ENCODE measurements at places on chromosomes 6 and 20.
A peak's percentile ranks its signal among the peaks of the same experiment; 100 is the strongest.

DNA sequence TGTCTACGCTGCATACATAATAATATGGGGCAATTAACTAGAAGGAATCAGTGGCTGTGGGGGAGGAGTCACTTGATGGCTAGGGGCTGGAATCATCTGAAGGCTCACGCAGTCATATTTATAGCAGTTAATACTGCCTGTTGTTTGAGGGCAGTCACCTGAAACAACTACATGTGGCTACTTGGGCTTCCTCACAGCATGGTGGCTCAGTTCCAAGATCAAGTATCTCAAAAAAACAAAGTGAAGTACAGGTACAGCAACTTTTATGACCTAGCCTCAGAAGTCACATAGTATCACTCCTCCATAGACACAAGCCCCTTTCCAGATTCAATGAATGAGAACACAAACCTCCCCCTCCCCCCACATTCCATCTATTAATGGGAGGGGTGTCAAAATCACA, 63.7 kb downstream of the STX11 start:
- DNase-seq: no peak

DNA sequence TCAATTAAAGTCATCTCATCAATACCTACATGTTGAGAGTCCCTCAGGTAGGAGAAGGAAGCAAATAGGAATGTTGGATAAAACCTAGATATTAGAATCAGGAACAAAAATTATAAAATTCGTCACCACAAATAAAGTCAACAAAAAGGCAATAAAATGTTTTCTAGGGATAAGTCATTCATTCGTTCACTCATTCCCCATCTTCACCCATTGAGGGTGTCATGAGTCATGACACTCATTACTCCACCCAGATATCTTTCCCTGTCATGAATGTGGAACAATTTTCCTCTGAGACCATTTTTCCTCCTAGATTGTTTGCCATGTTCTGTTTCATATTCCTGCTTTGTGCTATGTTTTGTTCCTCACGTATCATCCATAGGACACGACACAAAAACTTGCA, 50.9 kb upstream of the OLIG3 start:
- DNase-seq: no peak

DNA sequence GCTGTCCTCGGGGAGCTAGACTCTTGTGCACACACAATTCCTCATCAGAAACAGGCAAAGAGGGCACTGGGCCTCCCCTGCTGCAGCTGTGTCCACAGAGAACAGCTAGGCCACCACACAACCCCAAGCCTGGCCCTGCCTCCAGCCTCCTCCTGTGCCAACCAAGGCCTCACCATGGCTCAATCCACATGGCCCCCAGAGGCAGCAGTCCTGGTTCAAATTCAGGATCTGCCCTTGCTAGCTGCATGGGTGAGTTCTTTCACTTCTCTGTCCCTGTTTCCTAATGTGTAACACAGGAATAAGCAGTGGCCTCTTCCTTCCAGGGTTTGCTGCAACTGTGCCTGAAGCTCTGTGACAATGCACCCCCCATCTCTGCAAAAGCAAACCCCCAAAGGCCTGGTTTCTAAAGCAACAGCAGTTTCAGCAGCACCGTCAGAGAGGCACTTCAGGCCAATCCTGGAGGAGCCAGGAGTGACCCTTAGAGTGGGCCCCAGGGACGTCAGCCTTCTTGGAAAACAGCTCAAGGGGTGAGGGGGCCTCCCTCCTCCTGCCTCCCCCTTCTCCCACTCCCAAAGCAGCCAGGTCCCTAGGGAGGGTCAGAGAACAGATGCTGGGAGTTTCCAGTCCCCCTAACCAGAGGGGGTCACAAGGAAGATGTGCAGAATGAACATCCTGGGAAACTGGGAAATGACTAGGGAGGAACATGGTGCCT, 2.2 kb downstream of the ADISSP start:
- no peak for DNase-seq

- peak; percentile 27 for DNase-seq
Measured at GRCh38 chr20:5996765-5997164, 46.3 kb downstream of the MCM8 start.

- no peak for DNase-seq
Measured at GRCh38 chr6:40916845-40917244, 122.2 kb downstream of the UNC5CL start.

- DNase-seq: no peak
Measured at GRCh38 chr6:42030585-42031506, 19.5 kb upstream of the TAF8 start.

DNA sequence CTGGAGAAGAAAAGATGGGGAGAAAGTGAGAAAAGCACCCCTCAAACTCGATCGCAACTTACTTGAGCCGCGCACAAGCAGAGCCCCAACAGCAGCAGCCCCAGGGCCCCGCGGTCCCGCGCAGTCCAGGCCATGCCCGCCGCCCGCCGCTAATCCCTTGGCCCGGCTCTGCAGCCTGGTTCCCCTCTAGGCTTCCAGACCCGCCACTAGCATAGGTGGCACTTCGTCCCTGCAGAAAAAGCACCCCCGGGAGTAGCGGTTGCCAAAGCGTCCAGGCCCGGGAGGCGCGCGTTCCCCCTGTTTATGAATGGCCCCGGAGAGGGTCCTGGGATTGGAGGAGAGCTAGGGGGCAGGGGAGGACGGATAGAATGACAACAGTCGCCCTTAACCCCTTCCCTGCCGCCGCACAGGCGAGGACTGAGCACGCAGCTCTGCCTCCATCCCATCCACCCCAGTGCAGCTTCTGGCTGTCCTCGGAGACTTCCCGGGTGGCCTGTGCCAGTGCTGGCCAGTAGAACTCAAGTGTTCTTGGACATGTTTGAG, 19.9 kb downstream of the COL9A1 start:
- DNase-seq: no peak

GRCh38 chr20:52683761-52684160, 288.4 kb upstream of the TSHZ2 start:
- no peak for DNase-seq

DNA sequence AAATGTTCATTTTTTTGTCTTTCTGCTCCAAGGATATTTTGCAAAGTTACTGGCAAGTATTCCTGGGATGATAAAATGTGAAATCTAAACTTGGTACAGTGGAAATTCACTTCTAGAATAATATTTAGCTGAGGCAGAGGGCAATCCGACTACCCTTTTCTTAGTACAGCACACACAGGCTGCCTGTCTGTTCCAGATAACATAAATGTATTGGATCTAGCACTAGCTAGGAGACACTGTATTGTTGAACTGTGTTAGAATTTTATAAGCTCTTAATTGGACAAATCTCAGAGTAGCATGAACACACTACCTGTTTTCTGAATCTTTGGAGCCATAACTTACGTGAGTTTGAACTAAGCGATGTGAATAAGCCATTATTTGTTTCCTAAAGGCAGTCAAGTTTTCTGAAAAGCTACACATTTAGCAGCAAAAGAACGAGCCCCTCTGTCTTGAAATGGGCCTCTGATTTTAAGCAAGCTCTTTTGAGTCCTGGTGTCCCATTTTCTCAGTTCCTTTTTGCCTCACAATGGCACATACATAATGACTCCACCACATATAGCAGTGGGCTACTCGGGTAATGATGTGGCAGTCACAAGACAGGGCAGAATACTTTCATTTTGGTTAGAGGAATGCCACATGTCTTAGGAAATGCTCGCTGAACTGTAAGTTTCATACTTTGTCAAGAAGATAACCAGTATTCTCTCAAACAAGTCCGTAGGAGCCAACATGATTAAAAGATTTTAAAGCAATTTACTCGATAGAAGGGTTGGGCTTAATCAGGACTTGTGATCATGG, 116.5 kb upstream of the ESR1 start:
- no peak for DNase-seq

DNA sequence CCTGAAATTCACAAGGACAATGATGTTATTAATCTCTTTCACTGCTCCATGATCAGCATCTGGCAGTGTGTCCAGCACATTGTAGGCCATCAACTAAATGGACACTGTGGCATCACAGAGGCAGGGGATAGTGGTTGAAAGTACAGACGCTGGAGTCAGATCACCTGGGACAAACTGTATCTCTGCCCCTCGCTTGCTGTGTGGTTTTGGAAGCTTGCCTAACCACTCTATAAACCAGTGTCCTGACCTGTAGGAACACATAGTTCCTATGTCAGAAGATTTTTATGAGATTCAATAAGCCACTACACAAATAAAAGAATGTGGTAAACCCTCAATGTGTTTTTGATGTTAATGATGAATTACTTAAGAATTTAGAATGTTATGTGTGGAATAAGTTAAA, 219.3 kb upstream of the RNF217 start:
- DNase-seq: no peak

DNA sequence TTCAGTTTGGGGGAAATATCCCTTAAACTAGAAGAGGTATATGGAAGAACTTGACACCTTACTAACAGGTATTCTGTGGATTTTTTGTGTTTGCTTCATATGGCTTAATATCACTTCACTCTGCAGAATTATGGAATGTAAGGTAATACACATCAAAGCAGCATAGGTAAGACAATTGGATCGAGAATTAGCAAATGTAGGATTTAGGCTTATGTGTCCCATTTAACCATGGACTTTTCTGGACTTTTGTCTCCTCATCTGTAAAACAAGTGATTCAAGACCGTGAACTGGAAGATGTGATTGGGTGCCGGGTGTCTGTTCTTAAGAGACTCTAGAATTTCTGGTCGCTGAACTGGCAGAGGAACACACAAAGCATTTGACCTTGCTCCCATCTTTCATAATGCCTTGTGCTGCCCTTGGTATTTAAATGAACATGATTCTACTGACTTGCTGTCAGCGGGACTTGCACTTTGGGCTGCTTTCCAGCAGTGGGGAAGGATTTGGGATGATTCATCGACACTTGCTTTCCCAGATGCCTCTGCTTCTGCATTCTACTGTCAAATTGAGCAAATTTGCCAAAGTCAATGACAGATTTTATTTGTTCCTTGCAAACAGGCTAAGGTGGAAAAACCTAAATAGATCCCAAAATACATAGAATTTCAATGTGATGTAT, 199.8 kb downstream of the PLCB1 start:
- no peak for DNase-seq

GRCh38 chr6:108851756-108852155, 3.5 kb downstream of the ARMC2 start:
- no peak for DNase-seq

DNA sequence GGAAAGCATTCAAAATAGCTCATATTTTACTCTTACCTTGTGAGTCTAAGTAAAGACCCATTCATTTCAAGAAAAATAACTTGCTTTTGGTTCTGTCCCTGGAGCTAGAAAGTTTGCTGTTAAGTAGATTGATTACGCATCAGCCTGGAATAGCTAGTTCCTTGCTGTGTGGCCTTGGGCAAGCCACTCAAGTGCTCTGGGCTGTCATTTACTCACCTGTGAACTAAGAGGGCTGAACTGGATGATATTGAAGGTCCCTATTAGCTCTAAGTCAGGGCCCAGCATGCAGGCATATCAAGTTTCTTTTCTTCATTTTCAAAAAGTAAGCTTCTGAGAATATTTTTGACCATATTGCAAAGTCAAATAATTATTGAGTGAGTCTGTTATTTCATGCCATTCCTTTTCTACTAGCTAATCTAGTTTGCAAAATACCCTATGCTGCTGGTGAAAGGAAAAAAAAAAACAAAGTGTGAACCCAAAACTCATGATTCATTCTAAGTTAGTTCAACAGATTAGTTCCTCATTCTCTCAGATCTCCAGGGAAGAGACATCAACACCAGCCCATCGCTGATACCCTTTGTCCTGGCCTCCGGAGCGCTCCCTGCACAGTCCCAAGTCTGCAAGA, 106.5 kb upstream of the GMDS start:
- no peak for DNase-seq

DNA sequence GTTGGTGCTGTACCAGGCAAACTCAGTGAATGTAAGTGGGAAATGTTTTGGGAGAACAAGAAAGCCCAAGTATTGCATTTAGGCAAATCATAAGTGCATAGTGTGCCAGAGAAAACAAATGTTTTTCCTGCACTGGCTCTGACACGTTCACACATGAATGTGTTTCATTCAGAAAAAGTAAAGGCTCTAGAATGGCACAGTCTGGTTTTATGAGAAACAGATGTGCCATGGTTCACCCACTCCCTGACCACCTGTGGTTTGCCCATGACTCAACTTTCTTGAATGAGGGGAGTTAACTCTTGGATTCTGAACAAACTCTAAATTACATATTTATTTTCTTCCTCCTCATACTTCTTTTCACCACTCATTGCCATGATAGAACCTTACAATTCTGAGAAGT, 126.9 kb downstream of the KCNQ5 start:
- DNase-seq: no peak

- no peak for DNase-seq
Measured at GRCh38 chr6:144548536-144548935, 263.4 kb downstream of the UTRN start.

DNA sequence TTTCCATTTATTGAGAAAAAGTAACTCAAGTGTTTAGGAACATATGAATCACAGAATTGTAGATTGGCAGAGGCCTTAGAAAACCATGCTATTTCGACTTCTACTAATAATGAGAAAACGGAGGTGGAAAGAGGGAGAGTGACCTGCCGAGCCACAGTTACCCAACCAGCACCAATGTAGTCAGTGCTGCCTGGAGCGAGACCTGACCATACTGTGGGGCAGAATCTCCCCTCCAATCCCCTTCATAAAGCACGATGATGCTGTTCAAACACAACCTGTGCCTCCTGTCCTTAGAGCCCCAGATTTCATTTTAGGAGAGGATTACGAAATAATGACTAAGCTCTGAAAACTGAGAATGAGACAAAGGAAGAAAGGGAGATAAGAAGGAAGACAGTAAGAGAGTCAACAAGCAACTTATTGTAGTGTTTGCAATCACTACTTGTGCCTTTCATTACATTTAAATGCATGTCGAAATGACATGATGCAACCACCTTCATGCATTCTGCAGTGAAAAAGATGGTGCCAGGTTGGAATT, 70.6 kb downstream of the ATXN1 start:
- no peak for DNase-seq

- DNase-seq: no peak
Measured at GRCh38 chr6:13846841-13847240, 32.5 kb upstream of the MCUR1 start.

GRCh38 chr6:132443206-132443605, 41.9 kb upstream of the MOXD1 start:
- DNase-seq: no peak

DNA sequence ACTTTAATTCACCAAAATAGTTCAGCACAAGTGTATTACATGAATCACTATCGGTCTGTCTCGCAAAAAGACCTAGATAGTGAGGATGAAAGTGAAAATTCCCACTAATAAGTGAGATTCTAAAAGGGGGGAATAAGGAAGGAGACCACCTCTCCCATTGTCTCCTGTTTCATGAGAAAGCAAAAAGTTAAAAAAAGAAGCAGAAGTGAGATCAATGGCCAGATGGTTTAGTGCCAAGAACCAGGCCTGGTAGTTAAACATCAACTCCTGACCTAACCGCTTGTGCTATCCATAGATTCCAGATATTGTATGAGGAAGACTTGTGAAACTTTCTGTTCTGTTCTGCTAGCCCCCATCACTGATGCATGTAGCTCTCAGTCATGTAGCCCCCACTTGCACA, 293.0 kb downstream of the RNGTT start:
- DNase-seq: no peak

GRCh38 chr20:31543966-31544598, 29.8 kb downstream of the HM13 start:
- no peak for DNase-seq

GRCh38 chr6:119379809-119380208, 30.2 kb upstream of the MAN1A1 start:
- no peak for DNase-seq

- no peak for DNase-seq
Measured at GRCh38 chr20:15380770-15381169, 1043.4 kb upstream of the FLRT3 start.

- DNase-seq: no peak
Measured at GRCh38 chr6:129860908-129861665, at the start of gene TMEM244. TMEM244 (minus strand) TSS chr6:129861315; CDS start chr6:129861188, 127 bp downstream.

Data from GM12891 (cell line).